ENCODE measurements at places on chromosomes 16 and 17.

DNA sequence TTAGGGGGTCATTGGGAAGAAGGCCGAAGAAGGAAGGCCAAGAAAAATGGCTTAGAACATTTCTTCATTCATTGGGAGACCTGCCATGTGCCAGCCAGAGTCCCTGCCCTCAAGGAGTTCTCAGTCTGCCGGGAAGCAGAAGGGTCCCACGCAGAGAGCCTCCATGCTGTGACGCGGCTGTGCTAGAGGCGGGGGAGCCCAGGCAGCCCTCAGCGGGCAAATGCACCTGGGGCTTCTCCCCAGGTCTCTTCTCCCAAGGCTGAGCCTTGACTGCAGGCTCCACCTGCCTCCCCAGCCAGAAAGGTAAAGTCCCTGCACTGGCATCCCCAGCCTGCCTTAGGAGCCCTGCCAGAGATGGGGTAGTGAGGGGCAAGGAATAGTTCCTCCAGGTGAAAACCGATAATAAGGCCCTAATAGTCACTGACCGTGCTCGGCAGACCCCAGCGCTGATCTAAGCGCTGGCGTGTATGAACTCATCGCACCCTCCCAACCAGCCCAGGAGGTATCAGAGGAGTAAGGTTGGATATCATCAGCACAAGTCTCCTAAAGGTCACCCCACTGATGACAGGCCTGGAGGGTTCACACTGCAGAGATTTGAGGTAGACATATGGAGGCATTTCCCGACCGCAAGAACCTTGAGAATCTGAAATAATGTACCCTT is 6.0 kb upstream of the CDR2L start:
- no peak for DNase-seq

DNA sequence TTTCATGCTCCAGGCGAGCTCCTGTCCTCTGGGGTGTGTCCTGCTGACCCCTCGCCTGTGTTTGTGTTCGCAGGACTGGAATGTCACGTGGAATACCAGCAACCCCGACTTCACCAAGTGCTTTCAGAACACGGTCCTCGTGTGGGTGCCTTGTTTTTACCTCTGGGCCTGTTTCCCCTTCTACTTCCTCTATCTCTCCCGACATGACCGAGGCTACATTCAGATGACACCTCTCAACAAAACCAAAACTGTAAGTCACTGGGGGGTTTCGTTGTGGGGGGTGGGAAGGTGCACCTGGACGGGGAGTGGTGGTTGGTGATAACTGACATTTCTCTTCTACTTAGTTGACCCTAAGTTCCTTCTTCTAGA is 58.3 kb downstream of the ABCC1 start:
- no peak for DNase-seq

- no peak for DNase-seq
Measured at GRCh38 chr16:86707581-86707980, 129.2 kb downstream of the FOXL1 start.

DNA sequence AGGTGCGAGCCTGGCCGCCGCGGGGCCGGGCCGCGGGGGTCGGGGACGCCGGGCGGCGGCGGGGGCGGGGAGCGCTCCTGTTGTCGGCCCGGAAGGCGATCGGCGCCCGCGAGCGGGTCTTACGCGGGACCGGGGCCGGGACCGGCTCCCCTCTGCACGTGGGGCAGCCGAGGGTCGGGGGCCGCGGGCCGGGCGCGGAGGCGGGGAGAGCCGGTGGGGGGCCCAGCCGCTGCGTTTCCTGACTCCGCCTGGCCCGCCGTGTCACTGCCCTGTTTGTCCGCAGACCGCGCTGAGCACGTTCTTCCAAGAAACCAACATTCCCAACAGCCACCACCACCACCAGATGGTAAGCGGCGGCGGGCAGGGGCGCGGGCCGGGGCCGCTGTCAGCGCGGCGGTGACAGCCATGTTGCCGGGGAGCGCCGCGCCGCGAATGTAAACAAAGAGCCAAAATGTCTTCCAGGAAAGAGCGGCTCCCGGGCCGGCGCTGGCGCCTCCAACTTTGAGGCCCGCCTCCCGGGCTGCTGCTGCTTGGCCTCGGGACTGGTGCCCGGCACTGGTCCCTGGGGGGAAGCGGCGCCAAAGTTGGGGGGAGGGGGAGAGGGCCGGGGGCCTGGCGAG is 586 bp downstream of the UBALD2 start:
- no peak for DNase-seq

DNA sequence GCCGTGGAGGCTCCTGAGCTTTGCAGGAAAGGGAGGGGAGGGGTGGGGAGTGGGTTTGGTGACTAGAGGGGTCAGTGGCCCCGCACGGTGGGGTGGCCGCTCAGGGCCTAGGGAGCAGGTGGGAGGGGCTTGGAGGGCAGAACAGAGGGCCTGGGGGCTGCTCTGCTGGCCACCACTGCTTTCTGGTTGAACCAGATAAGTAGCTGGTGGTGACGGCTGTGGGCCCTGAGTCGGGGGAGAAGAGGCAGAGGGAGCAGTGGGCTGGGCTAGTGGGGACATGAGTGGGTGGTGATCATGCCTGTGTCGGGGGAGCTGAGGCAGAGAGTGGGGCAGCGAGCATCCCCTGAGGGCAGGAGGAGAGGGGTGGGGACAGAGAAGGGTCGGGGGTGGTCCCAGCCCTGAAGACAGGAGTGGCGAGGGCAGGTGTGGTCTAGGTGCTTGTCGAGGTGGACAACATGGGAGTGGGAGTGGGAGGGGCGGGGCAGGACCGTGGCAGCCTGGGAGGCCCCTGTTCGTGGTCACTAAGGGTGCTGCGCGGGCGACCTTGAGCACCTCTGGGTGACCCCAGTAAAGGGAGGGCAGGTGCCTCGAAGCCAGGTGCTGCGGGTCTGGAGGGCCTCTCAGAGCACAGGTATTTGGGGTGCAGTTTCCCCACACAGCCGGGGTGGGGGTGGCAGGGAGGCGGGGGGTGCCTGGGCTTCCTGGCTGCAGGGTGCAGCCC is 6.3 kb upstream of the CD7 start:
- no peak for DNase-seq

DNA sequence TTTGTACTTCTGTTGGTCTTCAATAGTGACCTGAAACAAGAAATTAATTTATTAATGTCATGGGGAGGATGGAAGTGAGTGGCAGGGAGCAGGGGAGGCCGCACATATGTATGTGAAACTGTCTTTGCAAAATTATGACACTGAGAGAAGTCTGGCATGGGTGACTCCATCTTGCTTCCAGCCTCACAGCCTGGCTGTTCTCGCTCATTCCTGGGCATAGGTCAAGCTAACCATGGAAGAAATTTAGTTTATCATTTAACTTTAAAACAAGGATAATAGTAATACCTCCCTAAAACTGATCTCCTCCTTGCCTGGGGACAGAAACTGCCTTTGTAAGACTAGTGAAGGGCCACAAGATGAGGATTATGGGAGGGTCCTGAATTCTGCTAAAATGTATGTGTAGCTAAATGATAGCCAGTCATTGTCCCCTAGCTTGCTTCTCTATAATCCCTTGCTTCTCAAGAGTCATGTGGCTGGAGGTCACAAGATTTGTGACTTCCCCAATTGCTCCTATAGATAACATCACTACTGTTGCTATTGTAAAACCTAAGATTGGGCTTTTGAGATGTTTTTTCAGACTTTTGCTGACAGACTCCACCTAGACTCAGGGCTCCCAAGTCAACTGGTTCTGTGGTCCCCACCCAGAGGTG is 126.0 kb downstream of the HS3ST3A1 start:
- DNase-seq = no peak

DNA sequence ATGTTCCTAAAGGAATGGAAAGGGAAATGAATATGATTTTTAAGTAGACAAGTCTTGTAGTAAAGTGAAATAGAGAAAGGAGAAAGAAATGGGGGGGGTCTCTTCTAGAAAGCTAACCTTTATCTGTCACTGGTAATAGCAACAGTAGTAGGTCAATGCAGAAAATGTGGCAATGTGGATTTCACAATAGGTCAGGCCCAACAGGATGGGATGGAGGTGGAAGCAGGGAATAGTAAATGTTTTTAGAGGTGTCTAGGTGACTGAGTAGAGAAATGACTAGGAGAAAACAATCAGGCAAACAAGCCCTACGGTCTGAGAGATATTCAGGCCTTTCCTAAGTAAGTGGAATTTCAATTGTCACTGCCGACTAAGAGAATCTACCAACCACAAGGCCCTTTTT is 6.0 kb upstream of the RSKR start:
- no peak for DNase-seq

DNA sequence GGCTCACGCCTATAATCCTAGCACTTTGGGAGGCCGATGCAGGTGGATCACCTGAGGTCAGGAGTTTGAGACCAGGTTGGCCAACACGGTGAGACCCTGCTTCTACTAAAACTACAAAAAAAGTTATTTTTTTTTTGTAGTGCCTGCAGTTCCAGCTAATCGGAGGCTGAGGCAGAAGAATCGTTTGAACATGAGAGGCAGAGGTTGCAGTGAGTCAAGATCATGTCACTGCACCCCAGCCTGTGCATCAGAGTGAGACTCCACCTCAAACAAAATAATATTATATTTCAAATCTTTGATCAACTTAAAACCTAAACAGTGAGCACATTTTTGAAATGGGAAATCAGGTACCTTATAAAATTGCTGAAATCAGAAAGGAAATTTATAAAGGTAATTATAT is 36.5 kb downstream of the NCOR1 start:
- DNase-seq = no peak

GRCh38 chr16:88331989-88332920 is 50.5 kb upstream of the ZNF469 start:
- no peak for DNase-seq

GRCh38 chr16:66481943-66482390 is 54.9 kb downstream of the BEAN1 start:
- no peak for DNase-seq

- DNase-seq = no peak
Measured at GRCh38 chr16:10579575-10579964, 828 bp downstream of the EMP2 start.

GRCh38 chr16:85265161-85265784 is 153.0 kb upstream of the CIBAR2 start:
- DNase-seq = no peak

- no peak for DNase-seq
Measured at GRCh38 chr17:50837286-50837979, 2.0 kb downstream of the WFIKKN2 start.

- no peak for DNase-seq
Measured at GRCh38 chr17:9817086-9817485, 4.8 kb downstream of the GSG1L2 start.

DNA sequence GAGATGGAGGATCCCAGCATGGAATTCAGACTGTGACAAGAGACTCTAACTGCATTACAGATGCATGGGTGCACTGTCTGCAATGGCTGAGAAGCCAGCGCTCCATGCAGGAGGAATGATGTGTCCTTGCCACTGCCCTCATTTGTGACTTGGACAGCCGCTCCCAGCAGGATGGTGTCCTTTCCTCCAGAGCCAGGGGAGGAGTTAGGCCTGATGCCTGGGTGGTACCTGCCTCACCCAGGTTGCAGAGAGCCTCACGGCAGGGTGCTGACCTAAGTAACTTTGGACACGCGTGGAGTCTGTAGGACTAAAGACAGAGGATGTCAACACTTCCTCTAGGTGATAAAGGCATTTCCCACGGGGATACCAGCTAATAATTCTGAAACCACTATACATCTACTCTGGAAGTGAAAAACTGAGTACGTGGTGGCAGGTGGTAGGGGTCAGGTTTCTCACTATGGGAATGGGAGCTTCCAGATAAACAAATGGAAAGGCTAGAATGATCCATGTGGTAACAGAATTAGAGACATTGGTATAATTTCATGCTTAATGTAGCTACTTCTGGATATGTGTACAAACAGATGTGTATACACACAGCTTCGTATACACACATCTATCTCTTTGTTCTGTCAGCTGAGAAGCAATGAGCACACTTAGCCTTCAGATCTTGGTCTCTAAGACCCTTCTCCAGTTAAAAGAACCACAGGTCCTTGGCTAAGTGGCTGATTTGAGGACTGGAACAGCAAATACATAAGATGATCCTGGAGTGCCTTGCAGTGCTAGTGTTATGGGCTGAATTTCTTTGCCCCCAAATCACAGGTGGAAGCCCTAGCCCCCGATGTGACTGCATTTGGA is 13.7 kb upstream of the CSNK1D start:
- no peak for DNase-seq

DNA sequence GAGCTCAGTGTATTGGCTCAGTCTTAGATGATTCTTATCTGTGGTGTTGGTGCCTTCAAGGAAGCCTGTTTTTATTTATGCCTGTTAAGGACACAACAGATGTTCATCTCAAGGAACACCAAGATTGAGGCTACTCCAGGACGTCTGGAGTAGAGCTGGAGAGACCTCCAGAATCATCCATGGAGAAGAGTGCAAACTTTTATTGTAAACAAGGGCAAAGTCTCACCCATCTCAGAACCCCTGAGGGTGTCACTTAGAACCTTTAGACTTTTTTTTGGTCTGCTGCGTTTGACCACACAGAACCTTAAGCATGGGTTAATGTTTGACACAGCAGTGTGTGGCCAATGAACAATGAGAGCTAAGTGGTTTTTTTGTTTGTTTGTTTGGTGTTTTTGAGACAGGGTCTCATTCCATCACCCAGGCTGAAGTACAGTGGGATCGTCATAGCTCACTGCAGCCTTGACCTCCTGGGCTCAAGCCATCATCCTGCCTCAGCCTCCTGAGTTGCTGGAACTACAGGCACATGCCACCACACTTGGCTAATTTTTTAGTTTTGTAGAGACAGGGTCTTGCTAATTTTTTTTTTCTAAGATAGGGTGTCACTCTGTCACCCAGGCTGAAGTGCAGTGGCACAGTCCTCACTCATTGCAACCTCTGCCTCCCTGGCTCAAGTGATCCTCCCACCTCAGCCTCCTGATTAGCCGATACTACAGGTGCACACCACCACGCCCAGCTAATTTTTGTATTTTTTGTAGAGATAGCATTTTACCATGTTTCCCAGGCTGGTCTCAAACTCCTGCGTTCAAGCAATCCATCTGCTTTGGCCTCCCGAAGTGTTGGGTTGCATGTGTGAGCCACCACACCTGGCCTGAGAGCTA is 16.3 kb downstream of the SLC47A1 start:
- DNase-seq = no peak

- DNase-seq = no peak
Measured at GRCh38 chr17:81176666-81177065, 10.6 kb upstream of the AATK start.

DNA sequence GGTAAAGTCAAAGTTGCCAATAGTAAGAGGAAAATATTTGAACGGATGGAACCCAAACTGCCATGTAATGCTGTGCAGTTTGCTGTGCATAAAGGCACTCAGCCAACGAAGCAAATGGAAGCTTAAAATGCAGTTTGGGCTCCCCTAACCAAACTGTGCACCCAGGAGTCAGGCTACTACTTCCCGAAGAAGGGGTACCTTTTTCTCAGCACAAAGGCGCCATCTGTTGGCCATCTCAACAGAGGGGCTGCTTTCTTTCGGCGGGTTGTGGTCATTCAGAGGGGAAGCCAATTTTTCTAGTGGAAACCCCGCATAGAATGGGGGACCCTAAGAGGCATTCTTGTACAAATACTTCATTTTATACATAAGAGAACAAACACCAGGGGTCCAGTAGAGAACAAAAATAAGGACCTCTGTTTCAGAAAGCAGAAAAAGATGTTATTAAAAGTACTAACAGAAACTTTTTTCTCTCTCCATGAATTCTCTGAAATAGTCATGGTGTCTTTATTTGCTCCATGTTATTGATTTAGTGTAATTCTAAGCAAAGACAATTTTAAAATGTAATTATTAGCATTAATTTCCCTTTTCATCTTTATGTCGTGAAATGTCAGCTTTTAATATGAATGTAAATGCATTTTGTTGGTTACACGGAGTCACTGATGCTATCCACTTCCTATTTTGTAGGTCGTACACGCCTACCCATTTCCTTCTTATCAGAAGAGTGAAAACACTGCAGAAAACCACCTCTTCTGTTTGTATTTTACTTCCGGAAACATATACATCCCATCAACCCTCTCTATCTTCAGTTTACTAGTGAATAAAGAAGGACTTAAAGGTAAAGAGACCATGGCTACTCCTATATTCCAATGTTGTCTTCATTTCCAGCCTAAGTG is 453.3 kb downstream of the KCNJ2 start:
- peak; percentile 51 for DNase-seq

- no peak for DNase-seq
Measured at GRCh38 chr17:37483311-37484039, 6.2 kb upstream of the DUSP14 start.

All from NCI-H1436 (cell line).